EH (cell line): ENCODE measurements at places on chromosomes 12 and 14.

DNA sequence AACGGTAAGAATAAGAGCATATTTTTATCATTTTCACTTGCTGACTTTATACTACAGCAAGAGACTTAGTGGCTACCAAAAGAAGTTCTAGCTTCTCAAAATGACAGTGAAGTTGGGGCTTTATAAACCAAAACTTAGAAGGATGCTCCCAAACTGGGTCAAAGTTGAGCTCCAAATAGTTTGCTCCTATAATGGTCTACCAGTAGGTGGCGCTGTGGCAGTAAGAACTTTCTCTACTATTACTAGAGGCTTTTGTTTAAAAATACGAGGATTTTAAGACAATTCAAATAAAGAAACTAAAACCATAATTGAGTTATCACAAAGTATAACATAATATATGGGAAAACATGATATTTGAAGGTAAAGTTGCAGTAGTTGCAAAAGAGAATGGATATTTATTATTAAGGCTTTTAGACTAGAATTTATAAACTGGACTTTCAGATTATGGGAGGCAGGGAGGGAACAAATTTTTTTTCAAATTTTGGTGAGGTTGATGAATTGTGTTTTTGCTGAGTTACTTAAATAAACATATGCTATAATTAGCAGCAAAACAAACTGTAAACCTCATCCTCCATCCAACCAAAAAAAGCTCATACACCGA is 75.0 kb downstream of the TGFB3 start:
- DNase-seq = peak; percentile 70

- peak; percentile 55 for DNase-seq
Observed at GRCh38 chr14:51342226-51342625, 102.2 kb downstream of the TMX1 start.

GRCh38 chr12:93789767-93790166 is 112.6 kb downstream of the CRADD start:
- DNase-seq = no peak

DNA sequence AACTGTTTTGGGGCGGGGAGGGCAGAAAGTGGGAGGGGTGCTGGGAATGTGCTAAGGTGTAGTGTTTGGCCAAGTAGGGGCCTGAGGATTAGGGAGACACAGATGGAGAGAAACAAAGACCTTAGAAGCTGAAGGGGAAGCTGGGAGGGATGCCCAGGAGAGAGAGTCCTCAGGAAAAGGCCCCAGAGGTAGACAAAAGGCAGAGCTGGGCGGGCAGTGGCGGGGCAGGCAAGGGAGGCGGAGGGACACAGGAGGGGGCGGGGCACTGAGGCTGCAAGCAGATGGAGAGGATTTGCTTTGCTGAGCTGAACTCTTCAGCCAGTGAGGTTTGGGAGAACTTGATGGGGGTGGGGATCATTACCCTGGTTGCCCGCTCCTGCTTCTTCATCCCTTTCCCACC is 2.8 kb downstream of the PTMS start:
- DNase-seq = peak; percentile 55

DNA sequence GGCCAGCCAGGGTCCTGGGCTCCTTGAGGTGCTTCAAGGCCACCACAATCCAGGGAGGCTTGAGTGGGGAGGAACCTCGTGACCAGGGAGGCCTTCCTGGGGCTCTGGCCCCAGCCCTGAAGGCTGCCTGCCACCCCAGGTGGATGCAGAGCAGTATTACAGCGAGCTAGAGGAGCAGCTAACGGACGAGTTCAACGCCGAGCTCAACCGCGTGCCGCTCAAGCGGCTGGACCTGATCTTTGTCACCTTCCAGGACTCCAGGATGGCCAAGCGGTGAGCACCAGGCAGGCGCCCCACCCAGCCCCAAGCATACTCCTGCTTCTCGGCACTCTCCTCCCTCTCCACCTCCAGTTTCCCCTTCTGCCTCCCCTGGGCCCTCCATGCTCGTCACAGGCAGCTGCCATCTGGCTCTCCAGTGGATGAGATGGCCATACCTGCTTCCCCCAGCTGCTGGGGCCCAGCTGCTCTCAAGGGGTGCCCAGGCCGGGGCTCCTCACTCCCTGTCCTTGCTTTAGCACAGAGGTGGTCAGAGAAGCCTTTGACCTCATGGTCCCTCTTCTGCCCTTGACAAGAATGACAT is 30.6 kb downstream of the NGB start:
- no peak for DNase-seq

GRCh38 chr14:99035712-99036610 is 236.0 kb downstream of the BCL11B start:
- DNase-seq = peak; percentile 97

DNA sequence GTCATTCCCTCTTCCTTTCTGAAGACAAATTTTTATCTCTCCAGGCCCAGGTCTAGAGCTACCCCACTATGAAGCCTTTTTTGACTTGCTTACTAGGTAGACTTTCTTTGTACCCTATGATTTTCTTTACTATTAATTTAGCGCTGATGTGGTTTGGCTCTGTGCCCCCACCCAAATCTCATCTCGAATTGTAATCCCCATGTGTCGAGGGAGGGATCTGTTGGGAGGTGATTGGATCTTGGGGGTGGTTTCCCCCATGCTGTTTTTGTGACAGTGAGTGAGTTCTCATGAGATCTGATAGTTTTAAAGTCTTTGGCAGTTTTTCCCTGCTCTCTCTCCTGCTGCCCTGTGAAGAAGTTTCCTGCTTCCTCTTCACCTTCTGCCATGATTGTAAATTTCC is 118.1 kb downstream of the SLC38A1 start:
- DNase-seq = no peak

DNA sequence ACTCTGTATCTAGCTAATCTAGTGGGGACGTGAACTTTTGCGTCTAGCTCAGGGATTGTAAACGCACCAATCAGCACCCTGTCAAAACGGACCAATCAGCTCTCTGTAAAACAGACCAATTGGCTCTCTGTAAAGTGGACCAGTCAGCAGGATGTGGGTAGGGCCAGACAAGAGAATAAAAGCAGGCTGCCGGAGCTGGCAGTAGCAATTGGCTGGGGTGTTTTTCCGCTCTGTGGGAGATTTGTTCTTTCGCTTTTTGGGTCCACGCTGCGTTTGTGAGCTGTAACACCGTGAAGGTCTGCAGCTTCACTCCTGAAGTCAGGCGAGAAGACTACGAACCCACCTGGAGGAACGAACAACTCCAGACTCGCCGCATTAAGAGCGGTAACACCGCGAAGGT is 76.5 kb downstream of the SPRING1 start:
- no peak for DNase-seq

DNA sequence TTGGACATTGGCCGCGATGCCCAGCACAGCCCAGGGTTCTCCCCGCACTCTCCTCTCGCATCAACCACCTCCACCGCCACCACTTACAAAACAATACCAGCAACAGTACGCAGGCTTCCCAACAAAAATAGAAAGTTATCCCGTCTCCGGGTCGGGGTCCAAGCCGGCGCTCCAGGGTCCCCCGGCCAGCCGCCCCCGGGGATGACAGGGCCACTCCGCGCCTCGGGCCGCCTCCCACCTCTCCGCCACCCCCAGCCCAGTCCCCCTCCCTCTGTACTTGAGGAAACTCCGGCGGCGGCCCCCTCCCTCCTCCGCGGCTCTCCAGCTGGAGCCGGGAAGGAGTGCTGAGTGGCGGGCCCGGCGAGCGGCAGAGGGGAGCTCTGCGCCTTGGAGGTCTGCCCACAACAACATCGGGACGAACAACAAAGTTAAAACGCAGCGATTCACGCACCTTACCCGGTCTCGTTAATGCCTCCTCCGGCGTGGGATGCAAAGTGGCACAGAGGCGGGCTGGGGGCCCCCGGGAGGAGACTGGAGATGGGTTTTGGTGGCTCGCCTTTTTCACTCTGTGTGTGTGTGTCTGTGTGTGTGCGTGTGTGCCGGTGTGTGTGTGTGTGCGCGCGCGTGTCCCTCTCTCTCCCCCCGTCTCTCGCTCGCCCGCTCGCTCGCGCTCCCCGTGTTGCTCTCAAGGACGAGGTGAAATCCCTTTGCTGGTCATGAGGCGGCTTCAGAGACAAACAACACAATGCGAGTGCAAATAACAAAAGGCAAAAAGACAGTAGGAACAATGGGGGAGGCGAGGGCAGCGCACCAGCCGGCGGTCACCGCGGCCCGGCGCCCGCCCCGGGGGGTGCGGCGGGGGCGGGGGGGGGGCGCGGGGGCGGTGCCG is 386.8 kb downstream of the BCAT1 start:
- peak; percentile 37 for DNase-seq

DNA sequence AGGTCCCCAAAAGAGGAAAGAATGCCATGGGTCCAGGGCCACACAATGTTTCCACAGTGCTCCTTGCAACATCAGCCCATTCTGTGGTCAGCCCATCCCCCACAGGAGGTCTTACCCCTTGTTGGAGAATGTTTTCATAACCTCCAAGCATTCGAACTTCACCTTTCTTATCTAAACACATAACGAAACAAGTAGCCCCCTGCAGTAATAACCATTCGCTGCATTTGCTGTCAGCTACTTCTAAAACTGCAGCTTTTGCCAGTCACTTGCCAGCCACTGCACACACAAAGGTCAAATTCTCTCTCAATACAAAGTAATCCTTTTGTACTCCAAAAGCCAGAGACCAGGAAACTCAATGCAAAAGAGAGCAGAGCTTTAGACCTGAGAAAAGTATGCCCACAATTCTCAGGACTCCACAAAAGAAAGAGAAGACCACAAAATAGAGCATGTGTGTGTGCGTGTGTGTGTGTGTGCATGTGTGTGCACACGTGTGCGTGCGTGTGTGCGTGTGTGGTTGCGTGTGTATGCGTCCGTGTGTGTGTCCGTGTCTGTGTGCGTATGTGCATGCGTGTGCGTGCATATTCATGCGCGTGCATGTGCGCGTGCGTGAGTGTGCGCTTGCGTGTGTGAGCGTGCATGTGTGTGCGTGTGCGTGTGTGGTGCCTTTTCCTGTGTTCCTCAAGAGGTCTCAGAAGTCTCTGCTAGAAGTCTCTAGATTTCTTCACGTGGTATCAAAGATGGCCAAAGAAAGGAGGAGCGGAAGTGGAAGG is 31.7 kb upstream of the NINJ2 start:
- DNase-seq = no peak

DNA sequence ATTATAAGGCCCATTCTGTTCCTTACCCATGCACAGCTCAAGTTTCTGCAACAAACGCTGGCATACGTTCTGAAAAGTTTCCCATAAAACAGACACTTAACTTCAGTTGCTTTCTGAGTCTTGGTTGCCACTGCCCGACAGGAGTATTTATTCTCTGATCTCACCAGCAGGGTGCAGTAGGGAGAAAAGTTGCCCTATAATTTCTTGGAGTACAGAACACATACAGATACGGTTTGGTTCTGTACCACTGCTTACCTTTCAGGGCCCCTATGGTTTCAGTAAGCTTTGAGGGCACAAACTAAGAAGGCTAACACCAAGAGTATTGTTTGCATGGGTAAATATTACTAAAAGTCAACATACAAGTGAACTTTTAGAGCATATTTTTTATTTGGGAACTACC is 77.9 kb downstream of the SPATA7 start:
- peak; percentile 21 for DNase-seq

- DNase-seq = peak; percentile 61
Observed at GRCh38 chr12:47551426-47551851, 154.4 kb downstream of the RPAP3 start.

DNA sequence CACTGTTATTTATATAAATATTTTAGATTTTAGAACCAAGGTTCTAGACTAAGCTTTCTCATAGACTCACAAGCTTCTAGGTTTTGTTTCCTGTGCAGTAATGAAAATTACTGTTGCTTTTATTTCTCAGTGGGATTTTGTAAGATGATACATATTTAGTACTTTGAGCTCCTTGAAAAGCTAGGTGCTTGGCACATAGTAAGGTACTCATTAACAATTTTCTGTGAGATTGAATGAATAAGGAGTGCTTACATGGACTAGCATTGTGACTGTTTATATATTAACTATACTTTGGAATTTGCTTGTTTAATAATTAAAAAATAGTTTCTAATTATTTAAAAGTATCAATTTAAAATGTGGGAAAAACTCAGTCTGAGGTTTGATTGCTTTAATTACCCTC is 85.7 kb downstream of the MIA2 start:
- no peak for DNase-seq

DNA sequence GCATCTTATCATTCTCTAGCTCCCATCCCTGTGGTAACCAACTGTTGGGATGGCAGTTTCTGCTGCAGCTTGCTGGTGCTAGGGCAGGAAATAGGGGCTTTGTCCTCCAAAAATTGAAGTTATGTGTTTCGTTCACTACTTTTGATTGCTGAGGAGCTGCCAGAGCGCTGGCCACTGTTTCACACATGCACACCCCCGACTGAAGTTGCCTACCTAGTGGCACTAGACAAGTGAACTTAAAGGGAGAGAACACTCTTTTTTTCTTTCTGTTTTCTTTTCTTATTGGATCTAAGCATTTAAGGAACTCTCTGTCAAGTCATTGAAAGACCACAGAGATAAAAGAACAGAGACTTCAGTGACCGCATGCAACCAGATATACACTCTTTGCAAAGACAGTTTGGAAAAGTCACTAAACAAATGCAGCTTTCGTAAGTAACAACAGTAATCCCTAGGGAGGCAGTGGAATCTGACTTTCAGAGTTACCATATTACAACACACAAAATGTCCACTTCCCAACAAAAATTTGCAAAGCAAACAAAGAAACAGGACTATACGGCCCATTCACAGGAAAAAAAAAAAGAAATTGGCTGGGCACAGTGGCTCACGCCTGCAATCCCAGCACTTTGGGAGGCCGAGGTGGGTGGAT is 12.0 kb downstream of the TFCP2 start:
- no peak for DNase-seq

GRCh38 chr12:60279221-60279620 is 683.4 kb downstream of the SLC16A7 start:
- DNase-seq = peak; percentile 75

- DNase-seq = peak; percentile 59
Observed at GRCh38 chr14:90726656-90727055, 89.6 kb downstream of the TTC7B start.

DNA sequence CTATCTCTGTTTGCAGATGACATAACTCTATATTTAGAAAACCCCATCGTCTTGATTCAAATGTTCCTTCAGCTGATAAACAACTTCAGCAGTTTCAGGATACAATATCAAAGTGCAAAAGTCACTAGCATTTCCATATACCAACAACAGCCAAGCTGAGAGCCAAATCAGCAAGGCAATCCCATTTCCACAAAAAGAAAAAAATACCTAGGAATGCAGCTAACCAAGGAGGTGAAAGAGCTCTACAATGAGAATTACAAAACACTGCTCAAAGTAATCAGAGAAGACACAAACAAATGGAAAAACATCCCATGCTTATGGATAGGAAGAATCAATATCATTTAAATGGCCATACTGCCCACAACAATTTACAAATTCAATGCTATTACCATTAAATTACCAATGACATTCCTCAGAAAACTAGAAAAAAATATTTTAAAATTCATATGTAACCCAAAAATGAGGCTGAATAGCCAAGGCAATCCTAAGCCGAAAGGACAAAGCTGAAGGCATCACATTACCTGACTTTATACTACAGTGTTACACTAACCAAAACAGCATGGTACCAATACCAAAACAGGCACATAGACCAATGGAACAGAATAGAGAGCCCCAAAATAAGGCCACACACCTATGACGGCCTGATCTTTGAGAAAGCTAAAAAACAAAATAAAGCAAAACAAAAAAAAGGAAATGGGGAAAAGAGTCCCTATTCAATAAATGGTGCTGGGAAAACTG is 901.7 kb downstream of the LRFN5 start:
- no peak for DNase-seq
